AG04449 (cell line): ENCODE measurements at places on chromosomes 6 and 20.

- DNase-seq, result no peak
These were observed 1.7 kb downstream of the SHLD1 start for GRCh38 chr20:5751856-5752255.

- DNase-seq, result no peak
These were observed 3.2 kb downstream of the TTLL2 start for GRCh38 chr6:167328086-167328485.

DNA sequence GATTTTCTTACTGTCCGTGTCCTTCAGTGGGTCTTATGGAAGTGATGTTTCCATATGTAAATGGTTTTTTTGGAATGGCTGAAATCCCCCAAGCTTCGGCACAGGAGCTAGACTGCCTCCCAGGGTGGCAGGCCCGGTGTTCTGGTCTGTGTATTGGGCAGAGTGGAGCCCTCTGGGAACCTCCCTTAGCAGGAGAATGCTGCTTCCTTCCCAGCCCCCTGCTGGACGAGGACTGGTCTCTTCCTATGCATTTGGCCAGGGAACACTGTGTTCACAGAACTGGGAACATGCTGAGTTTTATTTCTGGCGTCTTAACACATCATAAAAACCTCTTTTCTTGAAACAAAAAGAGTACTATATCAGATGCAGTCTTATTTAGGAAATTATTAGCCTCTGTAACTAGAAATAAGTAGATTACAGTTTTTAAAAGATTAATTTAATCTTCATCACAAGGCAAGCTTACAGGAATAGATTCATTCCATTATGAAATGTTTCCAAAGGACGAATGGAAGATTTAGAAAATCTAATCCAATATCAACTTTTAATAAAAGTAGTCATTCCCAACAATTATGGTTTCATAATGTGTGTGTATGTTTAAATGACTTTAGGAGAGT lies 56.6 kb downstream of the SYTL3 start:
- DNase-seq, result no peak

GRCh38 chr20:51311636-51312479 lies 230.7 kb downstream of the NFATC2 start:
- DNase-seq, result no peak

DNA sequence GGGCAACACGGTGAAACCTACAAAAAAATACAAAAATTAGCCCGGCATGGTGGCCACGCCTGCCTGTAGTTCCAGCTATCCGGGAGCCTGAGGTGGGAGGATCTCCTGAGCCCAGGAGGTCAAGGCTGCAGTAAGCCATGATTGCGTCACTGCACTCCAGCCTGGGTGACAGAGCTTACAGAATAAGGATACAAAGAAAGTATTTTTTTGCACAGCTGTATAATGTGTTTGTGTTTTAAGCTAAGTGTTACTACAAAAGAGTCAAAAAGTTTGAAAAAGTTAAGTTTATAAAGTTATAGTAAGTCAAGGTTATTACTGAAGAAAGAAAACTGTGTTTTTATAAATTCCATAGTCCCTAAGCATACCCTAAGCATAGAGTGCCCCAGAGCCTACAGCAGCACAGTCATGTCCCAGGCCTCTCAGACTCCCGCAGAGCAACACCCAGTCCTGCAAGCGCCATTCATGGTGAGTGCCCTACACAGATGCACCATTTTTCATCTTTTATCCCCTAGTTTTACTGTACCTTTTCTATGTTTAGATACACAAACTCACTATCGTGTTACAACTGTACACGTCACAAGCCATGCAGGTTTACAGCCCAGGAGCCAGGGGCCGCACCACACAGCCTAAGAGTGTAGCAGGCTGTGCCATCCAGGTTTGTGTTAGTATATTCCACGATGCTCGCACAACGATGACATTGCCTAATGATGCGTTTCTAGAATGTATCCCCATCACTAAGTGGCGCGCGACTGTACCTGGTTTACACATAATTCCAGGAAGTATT lies 22.4 kb downstream of the TAF4 start:
- no peak for DNase-seq
